ENCODE measurements at places on chromosomes 6 and 20.

- DNase-seq: no peak
These were observed 10.1 kb upstream of the BAG2 start for GRCh38 chr6:57162028-57162427.

DNA sequence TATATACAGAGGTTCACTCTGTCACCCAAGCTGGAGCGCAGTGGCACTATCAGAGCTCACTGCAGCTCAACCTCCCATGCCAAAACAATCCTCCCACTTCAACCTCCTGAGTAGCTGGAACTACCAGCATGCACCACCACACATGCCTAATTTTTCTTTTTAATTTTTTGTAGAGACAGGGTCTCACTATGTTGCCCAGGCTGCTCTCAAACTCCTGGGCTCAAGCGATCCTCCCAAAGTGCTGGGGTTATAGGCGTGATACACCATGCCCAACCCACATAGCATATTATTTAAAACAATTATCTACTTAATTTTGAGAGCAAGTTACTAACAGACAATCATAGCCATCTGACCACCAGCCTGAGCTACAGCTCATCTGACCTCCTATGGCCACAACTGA, 459.9 kb upstream of the JARID2 start:
- no peak for DNase-seq

DNA sequence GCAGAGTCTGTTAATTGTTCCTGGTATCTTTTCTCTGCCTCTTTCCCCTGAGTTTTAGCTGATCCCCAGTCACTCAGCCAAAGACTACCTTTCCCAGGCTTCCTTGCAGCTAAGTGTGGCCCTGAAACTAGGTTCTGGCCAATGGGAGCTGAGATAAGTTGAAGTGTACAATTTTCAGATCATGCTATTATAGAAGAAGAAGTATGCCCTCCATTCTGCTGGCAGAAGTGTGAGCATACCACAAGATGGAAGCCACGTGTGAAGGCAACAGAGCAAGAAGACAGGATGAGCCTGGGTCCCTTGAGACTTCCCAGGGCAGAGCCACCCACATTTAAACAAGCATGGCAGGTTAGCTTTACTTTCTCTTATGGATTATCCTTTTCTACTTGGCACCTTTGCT, 273.2 kb downstream of the HIVEP2 start:
- DNase-seq: no peak

GRCh38 chr20:51379601-51380341, 162.7 kb downstream of the NFATC2 start:
- no peak for DNase-seq

DNA sequence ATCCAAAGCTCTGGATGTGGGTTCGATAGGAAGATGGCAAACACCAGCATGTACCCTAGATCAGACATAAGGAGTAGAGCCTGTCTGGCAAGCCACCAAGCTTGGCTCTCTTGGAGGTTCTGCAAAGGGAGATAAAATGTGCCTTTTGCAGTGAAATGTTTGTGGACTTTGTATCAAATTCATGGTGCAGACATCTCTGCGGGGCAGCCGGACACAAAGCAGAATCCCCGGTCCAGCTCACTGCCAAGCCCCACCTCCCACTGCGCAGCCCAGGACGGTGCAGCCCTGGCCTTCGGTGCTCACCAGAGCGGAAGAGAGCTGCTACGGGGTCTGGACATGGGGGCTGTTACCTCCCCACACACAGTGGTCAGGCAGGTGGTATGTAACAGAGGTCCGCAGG, 333.6 kb upstream of the JARID2 start:
- DNase-seq: no peak

DNA sequence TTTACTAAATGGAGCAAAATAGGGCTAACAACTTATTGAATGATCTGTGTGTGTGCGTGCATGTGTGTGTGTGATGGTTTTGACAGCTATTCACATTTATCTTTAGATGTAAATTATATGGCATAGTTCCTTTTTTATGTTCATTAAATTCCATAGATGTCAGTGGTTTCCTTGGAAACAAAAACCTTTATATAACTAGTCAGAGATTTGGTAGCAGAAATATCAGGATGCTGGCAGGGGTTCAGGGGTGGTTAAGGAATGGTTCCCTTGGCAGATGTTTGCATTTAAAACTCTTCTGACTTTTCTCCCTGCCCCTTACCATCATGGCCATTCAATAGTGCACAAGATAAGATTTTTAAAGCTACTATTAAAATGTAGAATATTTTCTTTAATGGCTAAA, 256.6 kb downstream of the PLCB1 start:
- DNase-seq: no peak

DNA sequence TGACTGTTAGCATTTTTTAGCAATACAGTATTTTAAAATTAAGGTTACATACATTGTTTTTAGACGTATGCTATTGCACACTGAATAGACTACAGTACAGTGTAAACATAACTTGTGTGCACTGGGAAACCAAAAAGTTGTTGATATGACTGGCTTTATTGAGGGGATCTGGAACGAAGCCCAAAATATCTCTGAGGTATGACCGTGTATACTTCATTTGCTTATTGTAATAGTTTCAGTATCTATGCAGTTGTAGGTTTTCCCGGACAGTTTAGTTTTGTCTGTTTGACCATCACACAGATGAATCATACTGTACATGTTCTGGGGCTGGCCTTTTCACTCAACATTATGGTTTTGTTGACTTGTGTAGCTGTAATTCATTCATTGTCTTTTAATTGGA, 6.9 kb upstream of the ZBTB12 start:
- DNase-seq: no peak

DNA sequence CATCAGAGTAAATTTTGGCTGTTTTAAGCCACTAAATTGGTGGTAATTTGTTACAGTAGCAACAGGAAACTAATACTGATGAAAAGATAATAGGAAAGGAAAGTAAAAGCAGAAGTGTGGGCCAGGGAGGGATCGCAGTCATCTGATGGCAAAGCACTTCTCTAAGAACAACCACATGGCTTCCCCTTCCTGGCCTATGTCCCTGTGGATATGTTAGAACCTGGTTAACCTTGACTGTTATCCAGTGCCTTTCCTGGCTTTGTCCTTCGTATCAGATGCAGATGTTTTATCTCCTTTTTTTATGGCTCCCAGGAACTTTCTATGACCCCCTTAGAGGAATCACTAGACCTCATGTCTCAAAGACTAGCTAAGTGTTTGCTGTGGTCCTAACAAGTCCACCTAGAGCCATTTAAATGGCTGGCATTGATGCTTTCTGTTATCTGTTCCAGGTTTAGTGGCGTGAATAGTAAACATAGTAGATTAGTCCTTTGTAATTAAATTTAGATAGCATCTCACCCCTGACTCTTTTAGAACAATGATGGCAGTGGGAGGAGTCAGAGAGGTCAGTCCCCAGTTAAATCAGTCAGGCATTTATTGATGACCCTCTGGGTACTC, 79.2 kb upstream of the PHACTR2 start:
- no peak for DNase-seq

DNA sequence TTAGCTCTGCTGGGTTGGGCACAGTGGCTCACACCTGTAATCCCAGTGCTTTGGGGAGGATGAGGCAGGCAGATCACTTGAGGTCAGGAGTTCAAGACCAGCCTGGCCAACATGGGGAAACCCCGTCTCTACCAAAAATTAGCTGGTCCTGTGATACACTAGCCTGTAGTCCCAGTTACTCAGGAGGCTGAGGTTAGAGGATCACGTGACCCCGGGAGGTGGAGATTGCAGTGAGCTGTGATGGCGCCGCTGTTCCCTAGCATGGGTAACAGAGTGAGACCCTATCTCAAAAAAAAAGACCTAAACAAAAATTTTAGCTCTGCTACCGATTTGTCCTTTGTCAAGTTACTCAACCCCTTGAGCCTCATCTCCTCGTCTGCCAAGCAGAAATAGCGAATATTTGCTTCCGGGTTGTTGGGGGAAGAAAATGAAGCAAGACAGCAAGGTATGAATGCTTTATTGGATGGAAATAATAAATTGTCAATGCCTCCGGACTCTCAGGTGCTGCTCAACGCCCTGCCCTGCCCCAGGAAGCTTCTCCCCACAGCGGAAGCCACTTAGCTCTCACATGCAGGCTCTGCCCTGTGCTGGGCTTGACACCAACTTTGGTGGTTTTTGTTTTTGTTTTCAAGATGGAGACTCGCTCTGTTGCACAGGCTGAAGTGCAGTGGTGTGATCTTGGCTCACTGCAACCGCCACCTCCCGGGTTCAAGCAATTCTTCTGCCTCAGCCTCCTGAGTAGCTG, 24.9 kb upstream of the ITCH start:
- DNase-seq: peak; percentile 4

DNA sequence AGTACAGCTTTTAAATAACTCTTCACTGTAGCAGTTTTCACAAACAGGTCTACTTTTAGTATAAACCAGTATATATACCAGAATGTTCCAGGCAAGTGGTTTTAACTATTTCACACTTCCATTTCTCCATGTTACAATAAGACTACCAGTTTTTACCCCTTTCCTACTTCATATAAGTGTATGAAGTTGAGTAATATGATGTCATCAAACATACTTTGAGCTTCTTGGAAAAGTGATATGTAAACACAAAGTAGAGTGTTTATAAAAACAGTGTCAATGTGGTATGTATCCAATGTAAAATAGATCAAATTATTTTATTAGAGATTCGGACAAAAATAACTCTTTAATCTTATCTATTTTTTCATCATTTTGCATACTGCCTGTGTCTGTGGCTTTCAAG, 2.5 kb upstream of the PAQR8 start:
- DNase-seq: no peak

DNA sequence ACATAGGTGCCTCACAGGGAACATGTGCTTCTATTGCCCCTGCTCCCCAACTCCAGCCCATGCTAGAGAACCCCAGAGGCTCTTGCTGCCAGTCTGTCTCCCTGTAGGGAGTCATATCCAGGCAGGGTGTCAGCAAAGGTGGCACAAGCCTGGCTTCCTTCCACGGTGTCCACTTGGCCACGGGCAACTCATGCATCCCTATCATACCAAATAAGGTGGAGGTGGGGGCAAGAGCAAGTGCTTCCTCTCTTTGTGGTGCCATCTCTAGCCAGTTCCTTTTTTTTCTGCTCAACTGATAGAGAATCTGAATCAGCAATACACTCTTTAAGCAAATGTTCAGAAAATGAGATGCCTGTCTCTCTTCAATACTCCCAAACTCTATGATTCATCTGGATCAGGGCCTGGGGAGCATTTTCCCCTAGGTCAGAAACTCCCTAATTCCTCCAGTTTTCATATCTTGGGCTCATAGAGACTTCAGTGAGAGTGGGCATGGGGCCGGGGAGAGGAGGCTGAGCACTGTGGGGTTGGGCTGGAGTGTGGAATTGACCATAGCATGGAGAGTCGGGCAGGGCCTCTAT, 105.1 kb upstream of the GPR6 start:
- no peak for DNase-seq

DNA sequence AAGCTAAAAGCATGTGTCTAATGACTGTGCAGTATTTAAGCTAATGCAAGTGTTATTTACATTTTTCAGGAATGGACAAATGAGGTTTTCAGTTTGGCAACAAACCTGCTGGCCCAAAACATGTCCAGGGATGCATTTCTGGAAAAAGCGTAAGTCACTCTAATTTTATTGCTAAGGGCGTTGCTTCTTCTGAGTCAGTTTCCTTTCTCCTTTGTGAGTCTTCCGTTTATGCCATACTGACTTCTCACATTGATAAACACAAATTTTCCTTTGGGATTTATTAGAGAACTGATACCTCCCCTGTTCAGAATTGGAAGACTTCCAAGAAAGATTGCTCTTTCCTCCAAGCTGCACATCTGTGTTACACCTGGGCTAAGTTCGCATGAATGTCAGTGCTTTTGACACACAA, 422.9 kb upstream of the PLCB4 start:
- no peak for DNase-seq

- no peak for DNase-seq
These were observed 126.7 kb downstream of the RTN4IP1 start for GRCh38 chr6:106502559-106502958.

GRCh38 chr20:47785854-47786764, 828 bp upstream of the SULF2 start:
- no peak for DNase-seq

GRCh38 chr6:125102411-125102810, 51.2 kb upstream of the TPD52L1 start:
- no peak for DNase-seq

- DNase-seq: no peak
These were observed 13.8 kb downstream of the CCN5 start for GRCh38 chr20:44728801-44729443.

GRCh38 chr6:49087369-49087768, 375.7 kb downstream of the MMUT start:
- no peak for DNase-seq

DNA sequence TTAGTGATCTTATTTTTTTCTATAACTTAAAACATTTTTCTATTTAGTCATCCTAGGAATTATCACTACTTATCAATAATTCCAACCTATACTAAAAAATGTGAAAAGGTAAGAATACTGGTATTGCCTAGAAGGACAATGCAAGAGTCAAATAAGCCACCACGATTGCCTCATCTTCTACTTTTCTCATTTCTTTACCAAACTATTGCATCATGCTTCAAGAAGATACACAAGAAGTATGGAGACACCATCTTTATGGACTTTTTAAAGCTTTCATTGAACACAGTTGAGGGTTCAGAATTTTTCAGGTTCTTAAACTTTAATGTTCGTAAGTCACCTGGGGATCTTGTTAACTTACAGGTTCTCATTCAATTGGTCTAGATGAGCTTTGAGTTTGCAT, 25.9 kb downstream of the ELOVL2 start:
- DNase-seq: no peak

DNA sequence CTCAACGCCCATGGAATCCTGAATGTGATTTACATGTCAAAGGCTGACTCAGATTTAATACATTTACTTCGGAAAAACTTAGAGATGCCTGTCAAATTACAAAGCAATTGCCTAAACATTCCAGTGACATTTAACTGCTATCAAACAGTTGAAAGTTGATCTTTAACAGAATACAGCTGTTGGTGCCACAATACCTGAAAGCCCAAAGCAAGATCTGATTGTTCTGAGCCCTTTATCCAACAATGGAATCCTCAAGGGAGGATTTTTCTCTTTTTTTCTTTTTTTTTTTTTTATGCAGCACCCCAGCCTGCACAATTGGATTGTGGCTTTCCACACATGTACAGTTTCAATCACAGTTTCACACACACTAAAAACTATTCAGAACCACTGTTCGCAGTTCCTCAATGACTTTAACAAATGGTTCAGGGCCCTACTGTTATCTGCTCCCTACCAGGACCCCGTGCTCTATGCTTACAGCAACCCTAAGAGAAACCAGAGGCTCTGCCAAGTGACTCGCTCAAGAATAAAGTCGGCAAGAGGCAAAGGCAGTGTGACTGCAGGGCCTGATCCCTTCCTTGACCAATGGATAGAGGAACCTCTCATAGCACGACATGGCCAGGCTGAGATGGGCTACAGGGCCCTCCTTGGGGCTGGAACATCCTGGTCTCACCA, 33.3 kb downstream of the EPB41L2 start:
- DNase-seq: no peak

DNA sequence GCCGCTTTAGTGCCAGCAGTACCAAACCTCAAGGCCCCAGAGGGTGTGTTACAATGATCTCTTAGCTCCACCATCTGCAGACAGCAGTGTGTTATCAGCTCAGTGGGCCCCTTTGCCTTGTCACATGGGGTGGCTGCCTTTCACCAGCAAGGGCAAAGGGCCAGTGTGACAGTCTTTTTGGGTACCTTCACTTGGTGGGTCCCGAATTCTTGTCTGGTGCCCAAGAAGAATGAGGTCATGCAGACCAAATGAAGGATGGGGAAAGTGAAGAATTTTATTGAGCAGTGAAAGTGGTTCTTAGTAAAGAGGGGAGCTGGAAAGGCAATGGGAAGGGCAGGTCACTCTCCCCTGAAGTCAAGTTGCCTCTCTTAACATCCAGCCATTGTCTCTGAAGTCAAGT, 2.9 kb upstream of the SMIM28 start:
- DNase-seq: no peak

- DNase-seq: peak; percentile 81
These were observed 60.2 kb downstream of the GCLC start for GRCh38 chr6:53484476-53485280.

GRCh38 chr6:168374541-168375071, 55.0 kb upstream of the DACT2 start:
- no peak for DNase-seq
